NK-92 treated with Interleukin-12 subunit alpha and Interleukin-12 subunit beta, amount 100 ng/mL, for 24 hours (cell line): ENCODE measurements at places on chromosomes 4 and X.

DNA sequence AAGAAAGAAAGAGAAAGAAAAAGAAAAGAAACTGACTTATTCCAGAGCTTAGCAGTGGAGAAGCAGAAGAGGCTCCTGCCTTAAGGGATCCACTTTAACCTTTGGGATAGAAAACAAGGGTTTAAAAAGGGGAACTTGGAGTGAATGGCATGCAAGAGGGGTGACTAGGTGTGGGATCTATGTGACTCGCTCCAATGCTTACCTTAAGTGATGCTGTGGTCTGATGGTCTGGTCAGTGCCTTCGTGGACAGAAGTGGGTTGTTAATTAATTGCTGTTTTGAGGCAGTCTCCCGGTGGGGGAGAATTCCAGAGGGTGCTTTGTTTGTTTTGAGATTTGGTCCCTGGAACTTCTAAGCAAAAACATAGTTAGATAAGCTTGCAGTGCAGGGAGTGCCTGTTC, 21.1 kb upstream of the RHOXF1 start:
- no peak for DNase-seq

DNA sequence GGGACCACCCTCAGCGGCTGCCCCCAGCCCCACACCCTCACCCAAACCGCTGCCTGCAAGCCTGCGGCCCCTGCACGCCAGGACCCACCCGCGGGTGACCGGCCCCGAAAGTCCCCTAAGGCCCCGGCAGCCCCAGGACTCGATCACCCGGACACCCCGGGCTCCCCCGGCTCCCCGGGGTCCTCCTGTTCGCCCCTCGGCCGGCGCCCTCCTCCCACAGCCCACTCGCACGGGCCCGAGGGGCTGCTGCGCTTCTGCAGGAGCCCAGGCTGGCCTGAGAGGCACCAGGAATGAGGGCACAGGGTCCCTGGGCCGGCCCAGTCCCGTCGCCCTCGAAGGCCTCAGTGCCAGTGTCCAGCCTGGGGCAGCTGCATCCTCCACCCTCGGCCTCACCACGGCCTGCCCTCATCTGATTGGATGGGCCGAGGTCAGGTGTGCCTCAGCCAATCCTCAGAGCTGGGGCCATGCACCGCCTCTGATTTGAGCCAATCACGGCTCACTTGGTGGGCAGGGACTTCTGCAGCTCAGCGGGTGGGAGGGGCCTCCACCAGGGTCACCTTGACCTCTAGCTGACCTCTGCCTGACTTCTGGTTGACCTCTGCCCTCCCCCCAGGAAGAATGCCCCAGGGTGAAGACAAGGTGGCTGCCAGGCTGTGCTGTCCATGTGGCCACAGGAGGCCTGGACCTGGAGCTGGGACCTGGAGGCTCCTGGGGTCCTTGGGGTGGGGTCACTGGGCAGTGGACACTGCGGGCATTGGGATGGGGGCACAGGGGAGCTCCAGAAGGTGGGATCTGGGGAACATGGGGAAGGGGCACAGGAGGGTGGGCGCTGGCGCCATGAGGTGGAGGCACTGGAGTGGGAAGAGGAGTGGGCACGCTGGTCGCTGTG, 97.6 kb upstream of the NKX1-1 start:
- no peak for DNase-seq

DNA sequence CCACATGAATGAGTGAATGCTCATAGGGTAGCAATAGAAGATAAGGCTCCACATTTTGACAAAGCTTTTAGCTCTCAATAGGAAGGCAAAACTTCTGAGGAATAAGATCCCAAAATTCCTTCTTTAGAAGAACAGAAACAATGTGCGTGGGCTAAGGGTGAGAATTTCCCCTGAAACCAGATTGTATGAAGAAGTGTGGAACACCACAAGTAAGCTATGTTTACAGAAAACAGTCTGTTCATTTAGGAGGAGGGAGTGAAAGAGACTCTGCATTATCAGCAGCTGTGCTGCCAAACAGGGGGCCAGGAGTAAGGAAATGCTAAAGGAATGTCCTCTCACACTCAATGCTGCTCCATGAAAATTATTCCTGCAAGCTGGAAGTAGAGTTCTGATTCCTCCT, 851.6 kb downstream of the CENPC start:
- DNase-seq = no peak

DNA sequence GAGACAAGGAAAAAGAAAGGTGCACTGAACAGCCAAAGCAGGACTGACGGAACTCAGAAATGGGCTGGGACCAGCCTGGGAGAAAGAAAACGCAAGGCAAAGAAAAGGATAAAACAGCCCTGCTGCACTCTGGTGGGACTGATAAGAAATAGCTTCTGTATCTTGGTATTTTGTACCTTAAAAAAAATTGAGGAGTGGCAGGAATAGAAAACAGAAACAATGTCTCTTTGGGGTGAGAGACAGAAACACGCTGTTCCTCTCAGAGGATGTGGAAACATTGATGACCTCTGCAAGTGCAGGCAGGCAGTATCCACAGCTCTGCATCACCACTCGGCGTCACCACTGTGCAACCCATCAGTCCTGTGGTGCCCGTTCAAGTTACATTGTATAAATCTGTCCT, 152.5 kb upstream of the SPRY1 start:
- DNase-seq = no peak

DNA sequence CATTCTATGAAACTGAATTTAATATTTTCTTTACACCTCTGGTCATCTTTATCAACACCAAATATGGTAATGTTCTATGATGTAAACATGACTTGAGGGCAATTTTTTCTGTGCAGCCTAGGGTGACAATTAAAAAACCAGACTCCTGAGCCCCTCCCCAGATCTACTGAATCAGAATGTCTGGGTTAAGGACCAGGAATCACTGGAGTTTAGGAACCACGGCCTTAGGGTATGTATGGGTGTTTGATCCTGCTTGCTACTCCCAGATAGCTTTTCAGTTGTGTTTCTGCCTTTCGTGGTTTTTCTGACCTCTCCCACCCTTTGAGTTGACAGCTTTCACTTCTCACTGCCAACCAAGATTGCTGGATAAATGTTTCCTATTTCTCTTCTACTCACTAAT, 332.2 kb downstream of the DHX15 start:
- DNase-seq = no peak

GRCh38 chrX:87873347-87873941, 355.8 kb downstream of the KLHL4 start:
- no peak for DNase-seq

DNA sequence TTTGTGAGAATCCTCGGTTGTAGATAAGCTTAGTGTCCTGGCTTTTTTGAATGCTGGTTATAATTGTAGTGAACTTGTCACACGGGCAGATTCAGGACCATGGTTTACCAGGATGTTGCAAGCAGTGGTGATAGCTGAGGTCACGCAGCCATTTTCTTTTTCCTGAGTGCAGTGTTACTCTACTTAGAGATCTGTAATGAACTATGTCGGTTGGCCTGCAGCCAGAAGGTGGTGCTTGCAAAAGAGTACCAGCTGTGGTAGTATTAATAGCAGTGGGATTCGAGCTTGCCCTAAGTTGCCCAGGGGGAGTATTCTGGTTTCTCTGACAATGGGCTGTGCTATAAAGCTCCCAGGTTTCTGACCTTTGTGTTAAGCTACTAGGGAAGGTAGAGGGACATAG, 368.9 kb downstream of the SLITRK2 start:
- DNase-seq = no peak

- DNase-seq = no peak
These were observed 155.8 kb downstream of the PPP3CA start for GRCh38 chr4:101191302-101192098.

GRCh38 chr4:184357772-184358171, 116.6 kb downstream of the IRF2 start:
- DNase-seq = no peak

- DNase-seq = no peak
These were observed 120.9 kb downstream of the CHIC2 start for GRCh38 chr4:53943345-53944085.

DNA sequence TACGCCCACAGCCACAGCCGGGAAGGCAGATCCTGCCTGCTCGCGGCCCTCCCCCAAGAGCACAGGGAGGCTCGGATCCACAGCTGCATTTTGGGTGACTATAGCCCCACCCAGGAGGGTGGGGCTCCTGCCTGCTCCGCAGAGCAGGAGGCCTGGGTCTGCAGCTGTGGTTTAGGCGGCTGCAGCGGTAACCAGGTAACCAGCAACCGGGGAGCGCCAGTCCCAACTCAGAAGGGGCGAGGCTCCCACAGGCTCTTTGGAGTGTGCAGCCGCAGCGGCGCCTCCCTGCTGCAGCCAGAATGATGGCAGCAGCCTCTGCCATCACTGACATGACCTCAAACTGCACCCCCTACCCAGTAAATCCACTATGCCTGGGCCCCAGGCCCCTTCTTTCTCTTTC, 148.0 kb upstream of the F9 start:
- DNase-seq = no peak

GRCh38 chr4:151864068-151864467, 103.3 kb upstream of the GATB start:
- DNase-seq = no peak

DNA sequence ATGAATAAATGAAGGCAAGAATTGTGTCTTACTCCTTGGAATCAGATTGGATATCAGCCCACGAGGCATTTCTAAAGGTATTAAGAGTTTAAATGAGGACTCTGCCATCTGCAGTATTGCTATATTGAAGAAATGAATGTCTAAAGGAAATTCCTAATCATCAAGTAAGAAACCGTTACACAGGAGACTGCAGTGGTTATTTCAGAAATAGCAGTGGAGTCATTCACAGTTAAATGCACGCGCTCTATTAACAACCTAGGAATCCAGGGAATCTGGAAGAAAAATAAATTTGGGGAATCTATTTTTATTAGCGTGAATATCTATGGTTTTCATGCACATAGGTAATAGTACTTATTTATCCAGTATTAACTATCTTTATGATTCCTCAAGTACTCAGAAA, 334.2 kb downstream of the TENM3 start:
- DNase-seq = no peak

GRCh38 chr4:58113126-58113525, 1002.9 kb upstream of the IGFBP7 start:
- no peak for DNase-seq

- DNase-seq = no peak
These were observed 65.9 kb downstream of the MTHFD2L start for GRCh38 chr4:74223801-74224200.

DNA sequence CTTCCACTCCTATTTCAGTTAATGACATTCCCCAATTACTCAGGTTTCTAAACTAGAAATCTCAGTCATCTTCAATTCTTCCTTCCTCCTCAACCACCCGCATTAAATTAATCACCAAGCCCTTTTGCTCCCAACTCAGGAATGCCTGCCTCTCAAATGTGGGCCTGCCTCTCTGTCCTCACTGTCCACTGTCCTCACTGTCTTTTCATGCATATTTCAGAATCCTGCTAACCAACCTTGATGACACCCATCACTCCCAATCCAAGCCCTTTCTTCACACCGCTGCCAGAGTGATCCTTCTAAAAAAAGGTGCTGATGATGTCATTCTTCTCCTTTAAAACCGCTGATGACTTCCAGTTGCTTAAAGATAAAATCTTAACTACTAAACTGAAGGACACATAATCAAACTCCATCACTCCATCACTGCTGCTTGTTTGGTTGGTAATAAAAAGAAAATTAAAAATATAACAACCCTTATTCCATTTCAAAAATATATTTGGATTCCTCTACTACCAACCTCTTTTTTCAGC, 5.1 kb upstream of the APBB2 start:
- no peak for DNase-seq

- no peak for DNase-seq
These were observed 115.2 kb upstream of the KIT start for GRCh38 chr4:54542540-54543041.

DNA sequence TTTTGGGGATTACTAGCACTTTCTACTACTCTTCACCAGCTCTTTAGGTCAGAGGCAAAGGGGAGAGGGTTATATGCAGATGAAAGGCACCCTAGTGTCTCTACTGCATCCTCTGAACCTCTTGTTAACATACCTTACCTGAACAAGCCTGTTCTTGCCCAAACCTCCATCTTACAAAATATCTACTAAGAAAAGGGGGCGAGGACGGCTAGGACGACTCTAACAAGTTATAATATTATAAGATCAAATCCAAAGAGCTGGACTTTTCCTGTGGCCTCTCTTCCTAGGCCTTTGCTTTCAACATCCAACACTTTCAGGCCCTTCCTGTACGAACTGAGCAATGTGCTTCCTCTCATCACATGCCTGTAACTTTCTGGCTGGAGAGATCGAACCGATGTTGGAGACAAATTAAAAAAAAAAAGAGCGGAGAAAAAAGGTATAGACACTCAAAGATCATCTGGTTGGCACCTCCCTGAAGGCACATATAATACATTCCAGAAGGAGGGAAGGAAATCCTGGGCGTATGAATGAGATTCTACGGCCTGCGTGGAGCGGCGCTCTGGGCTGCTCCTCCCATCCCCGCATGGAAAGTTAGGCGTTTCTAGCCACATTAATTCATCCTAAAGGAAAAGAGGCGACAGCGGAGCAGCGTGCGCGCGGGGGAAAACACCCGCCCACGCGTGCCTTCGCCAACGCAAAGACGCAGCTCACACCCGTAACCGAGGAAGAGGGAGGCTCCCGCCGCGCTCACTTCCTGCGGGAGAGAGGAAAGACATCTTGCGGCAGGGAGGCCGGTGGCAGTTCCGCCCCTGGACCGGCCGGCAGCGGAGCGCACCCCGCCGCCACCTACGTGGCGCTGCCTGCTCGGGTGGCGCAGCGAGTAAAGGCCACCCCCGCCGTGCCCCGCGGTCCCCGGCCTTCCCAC, 808 bp downstream of the PRDM5 start:
- DNase-seq = no peak

DNA sequence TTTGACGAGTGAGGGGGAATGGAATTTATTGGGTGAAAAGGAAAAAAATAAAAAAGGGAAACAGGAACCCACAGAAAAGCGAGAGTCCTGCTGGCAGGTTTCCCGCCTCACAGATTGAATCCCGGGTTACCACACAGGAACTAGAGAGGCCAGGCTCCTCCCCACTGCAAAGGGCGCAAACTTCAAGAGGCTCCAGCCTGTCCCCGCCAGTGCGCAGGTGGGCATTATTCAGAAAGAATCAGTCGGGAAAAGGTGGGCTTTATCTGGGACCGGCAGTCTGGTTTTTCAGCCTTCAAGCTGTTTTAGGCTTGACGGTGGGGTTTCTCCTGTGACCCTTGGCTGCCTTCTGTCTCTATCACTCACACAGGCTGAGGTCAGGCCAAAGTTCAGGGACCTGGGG, 1496.8 kb downstream of the RPA4 start:
- no peak for DNase-seq

DNA sequence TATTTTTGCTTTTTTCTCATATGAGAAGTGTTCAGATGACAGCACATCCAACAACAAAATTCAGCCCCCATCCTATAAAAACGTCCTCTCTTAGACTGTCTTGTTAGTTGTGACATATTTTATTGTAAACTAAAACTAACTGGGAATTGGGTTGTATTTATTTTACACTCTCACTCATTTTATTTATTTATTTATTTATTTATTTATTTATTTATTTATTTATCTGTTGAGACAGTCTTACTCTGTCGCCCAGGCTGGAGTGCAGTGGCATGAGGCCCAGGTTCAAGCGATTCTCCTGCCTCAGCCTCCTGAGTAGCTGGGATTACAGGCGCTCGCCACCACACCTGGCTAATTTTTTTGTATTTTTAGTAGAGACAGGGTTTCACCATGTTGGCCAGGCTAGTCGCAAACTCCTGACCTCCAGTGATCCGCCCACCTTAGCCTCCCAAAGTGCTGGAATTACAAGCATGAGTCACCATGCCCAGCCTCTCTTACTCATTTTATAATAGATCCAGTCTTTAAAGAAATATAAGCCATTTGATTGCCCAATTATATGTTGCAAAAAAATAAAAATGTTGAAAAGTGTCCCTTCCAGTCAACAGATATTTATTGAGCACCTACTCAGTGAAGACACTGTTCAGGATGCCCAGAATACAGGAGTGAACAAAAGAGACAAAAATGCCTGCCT, 44.6 kb downstream of the PALLD start:
- DNase-seq = no peak

GRCh38 chr4:153116291-153116680, 88.0 kb upstream of the TRIM2 start:
- DNase-seq = no peak
